Esophagus squamous epithelium (tissue), 5 donors: ENCODE measurements at places on chromosomes 12 and 14.

- DNase-seq = no peak
Observed at GRCh38 chr12:92585115-92585727, 117.6 kb upstream of the PLEKHG7 start.

GRCh38 chr14:57297852-57298251 is 29.1 kb downstream of the AP5M1 start:
- no peak for DNase-seq

- no peak for DNase-seq
Observed at GRCh38 chr12:76478045-76478444, 81.5 kb downstream of the OSBPL8 start.

- no peak for DNase-seq
Observed at GRCh38 chr14:55579724-55580469, at the start of gene KTN1. TSS of gene KTN1 (plus strand) at chr14:55580207. CDS start at chr14:55612049, 31,842 bp downstream.

- DNase-seq = no peak
Observed at GRCh38 chr12:114760151-114760877, 76.3 kb upstream of the TBX3 start.

DNA sequence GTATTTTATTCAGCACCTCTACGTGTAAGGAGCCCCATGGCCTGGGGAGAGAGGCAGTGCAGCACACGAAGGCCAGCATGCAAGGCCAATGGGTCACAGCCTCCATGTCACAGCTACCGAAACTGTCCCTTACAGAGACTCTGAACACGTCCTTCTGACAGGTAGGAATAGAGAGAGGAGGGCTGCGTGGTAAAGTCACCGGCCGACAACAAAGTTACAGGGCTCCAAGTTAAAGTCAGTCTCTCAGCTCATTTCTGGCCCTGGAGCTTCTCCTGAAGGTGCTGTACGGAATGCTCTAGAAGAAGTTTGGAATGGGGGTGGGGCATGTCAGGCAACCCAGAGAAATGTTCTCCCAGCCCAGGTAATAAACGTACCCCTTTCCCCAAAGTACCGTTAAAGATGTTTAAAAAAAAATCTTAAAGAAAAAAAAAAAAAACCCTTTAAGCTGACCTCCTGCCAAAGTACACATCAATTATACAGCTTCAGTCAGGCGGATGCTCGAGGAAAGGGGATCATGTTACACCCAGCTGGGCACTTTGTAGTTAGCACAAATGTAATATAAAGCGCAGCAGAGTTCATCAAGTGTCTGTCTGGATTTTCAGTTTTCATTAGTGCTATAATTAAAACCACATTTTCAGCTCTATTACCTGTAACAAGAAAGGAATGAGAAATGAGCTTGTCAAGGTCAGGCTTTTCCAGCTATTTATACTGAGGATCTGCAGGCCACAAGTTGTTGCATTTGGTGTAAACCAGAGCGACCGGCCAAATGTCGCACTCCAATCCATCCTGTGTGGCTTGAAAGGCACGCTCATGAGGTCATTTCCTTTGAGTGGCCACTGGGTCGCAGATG is 53.3 kb upstream of the CDKN3 start:
- DNase-seq = no peak

GRCh38 chr14:70350078-70350477 is 9.4 kb downstream of the COX16 start:
- no peak for DNase-seq

- DNase-seq = no peak
Observed at GRCh38 chr14:100604709-100605108, 17.5 kb upstream of the BEGAIN start.

DNA sequence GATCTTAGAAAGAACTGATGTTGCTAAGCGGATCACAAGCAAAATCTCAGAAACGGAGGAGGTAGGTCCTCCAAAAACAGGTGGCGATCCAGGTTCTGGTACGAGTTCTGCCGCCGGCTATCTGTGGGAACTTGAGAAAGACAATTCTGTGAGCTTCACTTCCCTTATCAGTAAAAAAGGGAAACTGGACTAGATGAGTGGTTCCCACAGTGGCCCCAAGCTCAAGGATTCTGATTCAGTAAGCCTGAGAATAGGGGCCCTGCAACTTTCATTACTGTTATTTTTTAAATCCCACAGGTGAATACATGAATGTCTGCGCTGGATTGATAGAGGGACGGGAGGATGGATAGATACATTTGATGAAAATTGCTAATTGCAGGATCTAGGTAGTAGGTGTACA is 160.2 kb downstream of the PPM1H start:
- no peak for DNase-seq

DNA sequence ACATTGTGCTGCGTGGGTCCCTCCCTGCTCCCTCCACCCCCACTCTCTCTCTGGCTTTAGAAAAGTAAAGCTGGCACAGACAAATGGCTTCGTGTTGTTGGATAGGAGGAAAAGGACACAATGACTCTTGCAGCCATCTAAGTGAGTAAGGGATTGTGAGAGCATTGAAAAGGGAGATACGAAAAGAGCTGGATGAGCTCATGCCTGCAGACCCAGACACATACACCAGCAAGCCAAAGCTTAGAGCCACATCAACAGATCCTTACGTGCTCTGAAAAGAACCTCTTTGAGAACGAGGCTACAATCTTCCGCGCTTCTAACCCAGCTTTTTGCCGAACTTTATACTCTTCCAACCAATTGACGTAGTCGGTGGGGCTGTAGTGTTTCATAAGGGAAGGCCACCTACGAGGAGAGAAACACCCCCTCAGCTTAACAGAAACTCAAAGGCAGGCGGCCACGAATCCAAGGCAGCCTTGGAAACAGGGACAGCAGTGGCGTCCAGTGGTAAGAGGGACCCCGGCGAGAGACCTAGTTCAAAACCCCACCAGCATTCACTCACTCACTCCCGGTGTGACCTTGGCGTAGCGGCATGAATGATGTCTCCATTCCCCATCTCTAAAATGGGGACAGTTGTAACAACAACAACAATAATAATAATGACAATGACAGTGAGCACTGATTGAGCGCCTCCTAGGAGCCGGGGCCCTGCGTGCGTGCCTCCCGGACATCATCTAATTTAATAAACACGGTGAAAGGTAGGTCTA is 1.1 kb downstream of the FBXO21 start:
- DNase-seq = no peak

- no peak for DNase-seq
Observed at GRCh38 chr12:94457311-94457710, 2.4 kb downstream of the CEP83 start.

GRCh38 chr12:108852674-108853309 is 4.6 kb downstream of the SSH1 start:
- DNase-seq = no peak

DNA sequence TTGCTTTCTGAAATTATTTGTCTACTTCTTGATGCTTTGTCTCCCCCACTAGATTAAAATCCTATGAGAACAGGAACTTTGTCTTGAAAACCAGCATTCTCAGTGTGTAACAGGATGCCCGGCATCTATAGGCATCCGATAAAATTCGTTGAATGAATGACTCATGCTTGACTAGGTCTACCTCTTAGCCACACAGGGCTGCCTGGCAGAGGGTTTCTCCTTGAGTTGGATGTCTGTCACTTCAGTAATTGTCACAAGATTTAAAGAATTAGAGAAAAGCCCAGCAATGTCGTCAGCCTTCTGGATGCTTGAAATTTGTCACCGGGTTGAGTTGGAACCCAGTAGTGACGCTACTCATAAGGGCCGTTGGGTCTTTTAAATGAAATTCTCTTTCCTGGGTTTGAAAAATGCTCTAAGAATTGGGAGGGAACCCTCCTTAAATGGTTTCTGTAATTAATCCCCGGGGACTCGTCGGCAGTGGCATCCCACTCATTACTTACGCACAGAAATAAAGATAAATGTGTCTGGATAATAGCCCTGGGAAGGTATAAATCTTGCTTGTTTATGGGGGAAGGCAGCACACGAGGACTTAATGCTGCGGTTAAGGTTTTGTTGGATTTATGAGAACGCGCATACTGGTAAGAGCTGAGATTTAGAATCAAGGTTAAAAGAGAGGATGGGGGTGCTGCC is 194.1 kb downstream of the AACS start:
- DNase-seq = no peak

DNA sequence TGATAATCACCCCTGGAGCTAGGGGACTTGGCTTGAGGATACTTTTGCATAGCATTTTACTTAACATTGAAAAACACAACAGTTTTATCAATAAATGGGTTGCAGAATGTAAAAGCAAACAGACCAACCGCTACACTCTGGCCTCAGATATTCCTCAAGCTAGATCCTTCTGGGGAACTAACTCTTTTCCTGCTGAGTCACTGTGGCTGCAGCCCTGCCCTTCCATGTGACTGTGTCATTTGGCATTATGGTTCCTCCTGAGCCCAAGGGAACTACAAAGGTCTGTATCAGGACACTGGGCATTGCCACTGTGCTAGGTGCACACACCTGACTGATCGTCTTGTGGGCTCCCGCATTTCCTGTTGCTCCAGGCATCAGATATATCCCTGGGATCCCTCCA is 56.6 kb downstream of the TTC9 start:
- DNase-seq = no peak

- DNase-seq = no peak
Observed at GRCh38 chr12:132724506-132725241, 14.0 kb downstream of the PGAM5 start.

DNA sequence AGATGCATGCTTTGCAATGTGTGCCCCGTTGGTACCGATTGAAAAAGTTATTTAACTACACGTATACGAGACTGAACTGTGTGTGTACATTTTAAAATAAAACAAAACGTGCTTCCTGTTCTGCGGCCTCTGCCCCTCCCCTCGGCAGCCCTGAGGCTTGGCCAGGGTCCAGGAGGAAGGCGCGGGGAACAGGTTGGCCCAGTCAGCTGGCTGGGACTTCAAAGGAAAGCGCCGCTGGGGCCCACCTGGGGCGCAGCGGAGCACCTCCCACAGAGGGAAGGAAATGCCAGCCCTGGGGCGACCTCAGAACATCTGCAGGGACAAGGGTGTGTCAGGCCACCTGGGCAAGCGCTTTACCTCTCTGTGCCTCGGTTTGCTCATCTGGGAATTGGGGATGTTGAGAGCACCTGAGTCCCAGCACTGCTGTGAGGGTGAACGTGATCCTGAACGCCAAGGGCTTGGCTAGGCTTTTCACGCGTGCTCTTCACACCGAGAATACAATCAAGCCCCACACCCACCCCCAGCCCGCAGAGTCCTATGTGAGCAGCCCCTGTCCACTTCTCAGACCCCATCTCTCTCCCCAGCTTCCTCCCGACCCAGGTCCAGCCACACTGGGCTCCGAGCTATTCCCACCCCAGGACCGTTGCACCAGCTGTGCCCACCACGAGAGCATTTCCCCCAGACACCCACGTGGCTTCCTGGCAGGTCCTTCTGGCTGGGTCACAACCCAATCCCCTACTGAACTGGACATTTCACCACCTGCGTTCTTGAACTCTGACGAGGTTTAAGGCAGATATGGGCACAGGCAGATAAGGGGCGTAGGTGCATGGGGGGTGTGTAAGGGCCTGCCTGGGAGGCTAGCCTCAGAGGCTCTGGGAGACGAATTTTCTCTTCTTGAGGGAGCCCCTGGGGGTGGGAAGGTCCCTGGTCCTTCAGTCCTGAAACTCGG is 41.9 kb upstream of the NCOR2 start:
- peak; percentile 53 for DNase-seq

- DNase-seq = no peak
Observed at GRCh38 chr12:73225371-73225937, 953.3 kb downstream of the TRHDE start.

GRCh38 chr12:104579718-104580495 is 123.2 kb downstream of the CHST11 start:
- DNase-seq = no peak

- DNase-seq = no peak
Observed at GRCh38 chr12:89529738-89530137, 3.9 kb upstream of the POC1B start.

GRCh38 chr14:103385929-103386712 is 906 bp downstream of the MARK3 start:
- no peak for DNase-seq

DNA sequence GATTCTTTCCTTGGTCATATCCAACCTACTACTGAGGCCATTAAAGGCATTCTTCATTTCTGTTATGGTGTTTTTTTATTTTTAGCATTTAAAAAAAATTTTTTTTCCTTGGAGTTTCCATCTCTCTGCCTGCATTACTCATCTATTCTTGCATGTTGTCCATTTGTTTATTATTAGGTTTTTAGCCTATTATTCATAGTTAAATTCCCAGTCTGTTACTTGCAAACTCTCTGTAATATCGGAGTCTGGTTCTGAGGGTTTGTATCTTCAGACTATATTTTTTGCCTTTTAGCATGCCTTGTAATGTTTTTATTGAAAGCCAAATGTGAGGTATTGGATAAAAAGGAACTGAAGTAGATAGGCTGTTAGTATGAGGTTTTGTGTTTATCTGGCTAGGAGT is 284.3 kb downstream of the FUT8 start:
- DNase-seq = no peak

- no peak for DNase-seq
Observed at GRCh38 chr12:70449074-70449752, 83.1 kb downstream of the KCNMB4 start.

- no peak for DNase-seq
Observed at GRCh38 chr12:130179621-130180020, 17.4 kb downstream of the FZD10 start.

- no peak for DNase-seq
Observed at GRCh38 chr14:104753528-104754212, 723 bp downstream of the SIVA1 start.

DNA sequence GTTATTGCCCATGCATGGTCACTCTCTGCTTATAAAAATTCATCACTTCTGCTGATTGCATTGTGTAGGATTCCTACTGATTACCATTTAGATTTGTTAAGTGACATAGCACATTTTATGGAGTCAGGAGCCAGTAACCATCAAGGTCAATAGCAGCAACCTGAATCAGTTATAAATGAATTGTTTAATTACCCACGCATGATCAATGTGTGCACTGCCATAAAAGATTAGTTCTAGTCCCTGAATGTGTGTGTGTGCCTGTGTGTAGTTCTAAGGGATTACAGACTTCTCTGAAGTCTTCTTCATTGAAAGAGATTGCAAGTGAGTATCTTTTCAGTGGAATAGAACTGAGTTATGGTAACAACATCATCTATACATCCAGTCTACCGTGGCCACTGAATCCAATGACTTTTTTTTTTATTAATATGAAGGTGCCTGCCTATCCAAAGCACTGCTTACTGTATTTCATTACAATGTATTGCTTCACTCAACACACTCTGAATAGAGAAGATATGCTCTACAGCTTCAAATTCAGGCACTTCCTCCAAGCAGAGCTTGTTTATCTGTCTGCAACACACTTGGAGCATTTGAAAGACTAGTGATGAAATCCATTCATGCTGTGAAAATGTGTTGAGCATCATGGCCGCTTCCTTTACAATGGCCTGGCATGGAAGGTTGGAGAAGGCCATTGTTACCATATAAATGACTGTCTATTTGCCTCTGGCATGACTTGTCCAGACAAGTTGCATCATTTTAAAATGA is 381.7 kb downstream of the DIO2 start:
- no peak for DNase-seq

DNA sequence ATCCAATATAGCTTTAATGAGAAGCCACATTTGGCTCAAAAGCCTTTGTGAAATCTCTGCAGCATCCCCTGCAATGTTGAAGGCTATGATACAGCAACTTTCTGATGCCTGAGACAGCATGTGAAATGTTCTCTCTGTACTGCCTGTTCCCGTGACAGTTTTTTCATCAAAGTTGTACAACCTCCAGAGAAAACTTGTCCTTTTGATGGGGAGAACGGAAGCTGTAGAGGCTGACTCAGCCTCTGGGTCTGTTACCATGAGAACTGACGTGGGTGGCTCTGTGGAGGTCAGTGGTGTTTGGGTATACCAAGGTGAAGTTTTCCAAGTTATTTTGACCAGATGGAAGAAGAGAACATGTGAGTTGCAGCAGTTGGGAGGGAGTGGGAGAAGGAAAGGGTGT is 17.0 kb downstream of the SLC4A8 start:
- no peak for DNase-seq

GRCh38 chr14:100222224-100223093 is 16.5 kb upstream of the YY1 start:
- DNase-seq = no peak

- no peak for DNase-seq
Observed at GRCh38 chr14:92610849-92611271, 97.3 kb downstream of the RIN3 start.
